ENCODE measurements at places on chromosomes 7 and 10.
A peak's percentile ranks its signal among the peaks of the same experiment; 100 is the strongest.

DNA sequence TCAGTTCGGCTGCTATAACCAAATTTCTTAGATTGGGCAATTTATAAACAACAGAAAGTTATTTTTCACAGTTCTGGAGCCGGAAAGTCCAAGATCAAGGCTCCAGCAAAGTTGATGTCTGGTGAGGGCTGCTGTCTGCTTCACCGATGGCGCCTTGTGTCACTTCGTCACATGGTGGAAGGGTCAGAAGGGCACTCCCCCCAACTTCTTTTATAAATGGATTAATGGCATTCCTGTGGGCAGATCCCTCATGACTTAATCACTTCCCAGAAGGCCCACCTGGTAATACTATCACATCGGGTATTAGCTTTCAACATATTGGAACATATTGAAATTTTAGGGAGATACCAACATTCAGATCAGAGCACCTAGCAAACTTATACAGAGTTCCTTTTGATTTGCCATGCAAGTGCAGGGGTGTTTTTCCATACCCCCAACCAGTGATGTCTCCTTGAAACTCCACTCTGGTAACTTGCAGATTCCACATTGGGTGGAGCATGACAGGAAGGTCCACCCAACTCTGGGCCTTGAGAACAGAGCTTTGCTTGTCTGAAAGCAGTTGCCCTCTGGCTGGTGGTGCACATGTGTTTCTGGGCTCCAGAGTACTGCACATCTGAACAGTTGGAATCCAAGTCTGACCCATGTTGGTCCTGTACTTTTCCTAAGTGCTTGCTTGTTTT lies 85.1 kb upstream of the KMT2E start:
- no peak for DNase-seq

GRCh38 chr7:33716581-33717477 lies 188.5 kb upstream of the BMPER start:
- peak; percentile 27 for DNase-seq

GRCh38 chr10:10007957-10008356 lies 1009.7 kb upstream of the CELF2 start:
- peak; percentile 84 for DNase-seq

GRCh38 chr10:17216217-17216900 lies 11.7 kb upstream of the VIM start:
- no peak for DNase-seq

DNA sequence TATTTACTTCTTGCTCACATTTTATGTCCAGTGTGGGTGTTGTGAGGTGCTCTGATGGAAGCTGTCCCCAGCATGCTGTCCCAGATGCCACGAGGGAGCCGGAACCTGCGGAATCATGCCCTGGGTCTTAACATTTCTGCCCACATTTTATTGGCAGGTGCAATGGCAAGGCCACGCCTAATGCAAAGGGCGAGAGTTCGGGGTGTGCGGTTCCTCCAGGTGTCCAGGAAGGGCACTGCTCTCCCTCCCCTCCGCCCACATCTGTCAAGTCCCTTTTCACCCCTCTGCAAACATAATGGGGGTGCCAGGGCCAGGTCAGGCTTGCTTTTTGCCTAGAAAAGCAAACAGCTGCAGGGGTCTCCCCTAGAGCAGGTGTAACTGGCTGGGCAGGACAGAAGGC lies 16.4 kb downstream of the PDAP1 start:
- no peak for DNase-seq

DNA sequence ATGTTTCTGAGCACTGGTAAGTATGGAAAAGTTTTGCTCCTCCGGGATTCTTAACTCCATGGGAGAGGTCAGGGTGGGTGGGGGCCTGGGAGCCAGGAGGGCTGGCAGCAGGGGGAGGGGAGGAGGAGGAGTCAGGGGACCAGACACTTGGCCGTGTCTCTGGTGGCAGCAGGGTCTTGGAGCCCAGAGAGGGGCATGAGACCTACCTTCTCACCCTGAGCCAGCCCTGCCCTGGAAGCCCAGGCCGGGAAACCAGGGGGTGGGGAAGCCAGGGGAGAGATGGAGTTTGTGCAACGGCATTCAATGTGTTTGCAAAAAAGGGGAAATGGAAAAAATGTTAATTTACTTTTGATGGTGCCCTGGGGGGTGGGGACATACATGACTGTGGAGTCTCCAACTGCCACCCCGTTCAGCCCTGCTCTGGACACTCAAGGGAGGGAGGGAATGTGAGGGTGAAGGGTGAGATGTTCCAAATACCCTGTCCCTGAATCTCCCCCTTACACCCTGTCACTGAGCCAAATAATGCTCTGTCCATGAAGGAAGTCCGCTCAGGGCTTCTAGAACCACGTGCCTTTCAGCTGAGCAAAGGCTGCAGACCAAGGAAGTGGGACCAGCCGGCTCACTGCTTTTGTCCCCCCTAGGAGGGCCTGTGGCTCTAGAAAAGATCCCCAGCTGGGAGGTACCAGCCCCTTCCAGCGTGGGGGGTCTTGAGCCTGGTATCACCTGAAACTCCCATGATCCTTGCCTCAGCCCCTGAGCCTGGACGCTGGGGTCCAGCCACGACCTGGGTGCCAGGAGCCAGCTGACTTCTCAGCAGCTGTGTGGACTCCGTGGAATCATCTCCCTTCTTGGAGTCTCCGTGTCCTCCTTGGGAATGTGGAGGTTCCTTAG lies 48.3 kb downstream of the TMEM270 start:
- DNase-seq: peak; percentile 28

DNA sequence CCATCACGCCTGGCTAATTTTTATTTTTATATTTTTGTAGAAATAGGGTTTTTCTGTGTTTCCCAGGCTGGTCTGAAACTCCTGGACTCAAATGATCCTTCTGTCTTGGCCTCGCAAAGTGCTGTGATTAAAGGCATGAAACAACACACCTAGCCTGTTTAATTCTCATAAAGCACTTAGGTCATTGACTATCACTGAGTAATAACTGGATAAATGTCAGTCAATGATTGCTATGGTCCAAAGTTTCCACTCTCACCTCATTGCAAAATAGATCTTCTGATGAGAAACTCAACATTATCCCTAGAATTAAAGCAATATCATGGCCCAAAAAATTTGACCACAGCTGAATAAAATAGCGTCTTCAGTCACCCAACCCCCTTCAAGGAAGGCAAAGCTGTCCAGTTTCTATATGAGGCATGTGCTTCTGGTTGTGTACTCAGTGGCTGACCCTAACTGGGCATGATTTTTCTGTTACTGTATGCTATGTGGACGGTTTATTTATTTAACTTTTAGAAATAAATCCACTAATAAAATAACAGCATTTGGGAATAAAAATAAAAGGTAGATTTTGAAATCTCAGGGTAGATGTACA lies 86.5 kb upstream of the LRRN3 start:
- DNase-seq: no peak

- no peak for DNase-seq
These were observed 16.3 kb upstream of the SH2B2 start for GRCh38 chr7:102270178-102270887.

DNA sequence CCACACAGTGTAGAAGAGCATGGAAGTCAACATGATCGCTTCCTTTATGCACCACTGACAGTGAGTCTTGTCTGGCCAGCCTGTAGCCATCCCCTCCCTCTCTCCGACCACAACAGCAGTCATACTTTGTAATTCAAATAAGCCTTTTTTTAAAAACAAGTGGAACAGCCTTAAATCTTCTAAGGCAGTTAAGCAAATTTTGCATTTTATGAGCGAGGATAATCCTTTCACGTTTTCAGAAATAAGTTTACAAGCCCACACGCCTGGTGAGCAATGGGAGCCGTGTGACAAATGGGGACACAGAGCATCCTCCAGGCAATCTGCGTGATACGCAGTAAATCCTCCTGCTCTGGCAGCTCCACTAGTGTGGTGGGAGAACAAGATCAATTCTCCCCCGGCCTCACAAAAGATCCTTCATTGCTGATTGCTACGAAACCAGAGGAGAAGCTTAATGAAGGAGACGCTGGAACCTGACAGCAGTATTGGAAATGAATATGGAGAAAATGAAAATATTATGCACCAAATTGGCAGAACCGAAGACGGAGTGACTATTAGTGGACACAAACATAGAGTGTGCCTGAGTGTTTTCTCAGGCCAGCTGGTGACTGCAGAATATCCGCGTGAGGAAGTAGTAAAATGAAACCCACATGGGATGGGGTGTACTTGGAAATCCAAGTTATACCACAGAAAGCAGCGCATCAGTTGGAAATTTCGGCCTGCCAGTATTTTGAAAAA lies 104.2 kb upstream of the CDCA7L start:
- no peak for DNase-seq

DNA sequence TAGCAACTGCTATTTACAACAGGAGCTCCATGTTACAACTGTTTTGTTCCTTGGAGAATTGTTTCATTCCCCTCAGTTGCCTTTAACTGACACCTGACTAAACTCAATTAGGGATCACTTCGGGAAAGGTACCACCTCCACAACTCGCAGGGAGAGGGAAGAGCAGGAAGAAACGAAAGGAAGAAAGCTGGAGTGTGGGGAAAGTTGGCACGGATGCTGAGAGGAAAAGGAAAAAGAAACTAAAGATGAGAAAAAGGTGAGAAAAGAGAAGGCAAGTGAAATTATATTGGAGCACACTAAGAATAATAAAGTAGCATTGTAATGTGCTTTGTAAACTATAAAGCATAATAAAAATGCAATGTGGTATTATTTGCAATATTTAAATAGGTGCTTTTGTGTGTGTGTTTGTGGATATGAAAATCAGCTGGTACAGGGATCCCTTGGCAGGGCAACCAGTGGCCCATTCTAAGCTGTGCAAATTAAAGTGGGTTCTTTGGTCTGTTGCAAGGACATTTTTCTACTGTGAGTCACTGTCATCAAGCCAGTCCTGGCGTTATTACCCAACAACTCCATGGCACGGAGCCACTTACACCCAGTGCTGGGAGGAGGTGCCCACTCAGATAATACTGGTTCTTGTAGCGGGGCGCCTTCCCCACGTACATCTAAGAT lies 45.9 kb downstream of the HIPK2 start:
- no peak for DNase-seq

GRCh38 chr10:114938856-114939193 lies 830 bp downstream of the TRUB1 start:
- no peak for DNase-seq

GRCh38 chr7:88278881-88279280 lies 27.8 kb downstream of the STEAP4 start:
- no peak for DNase-seq

GRCh38 chr10:44183667-44184632 lies 200.9 kb downstream of the CXCL12 start:
- DNase-seq: no peak

- DNase-seq: no peak
These were observed 46.6 kb downstream of the CLEC2L start for GRCh38 chr7:139570119-139570518.

DNA sequence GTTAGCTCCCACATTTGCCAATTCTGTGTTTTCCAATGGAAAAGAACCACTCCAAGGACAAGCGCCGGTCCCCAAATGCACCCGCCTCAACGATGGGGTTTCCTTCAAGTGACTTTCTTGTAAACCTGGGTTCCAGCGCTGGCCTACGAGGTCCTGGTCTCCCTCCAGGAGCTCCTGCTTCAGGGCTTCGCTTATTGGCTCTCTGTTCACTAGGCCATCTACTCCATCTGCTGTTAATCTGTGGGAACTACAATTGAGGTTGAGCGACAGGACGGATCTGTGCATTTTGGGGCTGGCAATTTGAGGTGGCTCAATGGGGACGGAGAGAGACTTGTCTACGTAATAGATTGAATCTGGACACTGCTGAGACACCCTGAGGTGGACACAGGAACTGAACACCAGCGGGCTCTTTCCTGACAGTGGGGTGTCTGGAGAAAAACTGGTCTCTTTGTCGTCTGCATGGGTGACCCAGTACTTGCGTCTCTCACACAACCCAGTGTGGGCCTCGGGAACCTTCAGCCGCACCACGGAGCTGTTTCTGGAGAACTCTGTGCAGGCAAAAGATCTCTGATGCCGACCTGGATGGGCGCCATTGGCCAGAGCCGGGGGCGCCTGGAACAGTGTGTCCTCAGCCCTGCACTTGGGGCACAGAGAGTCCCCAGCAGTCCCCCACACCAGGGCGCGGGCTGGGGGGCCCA lies 115.9 kb upstream of the ADAM12 start:
- DNase-seq: peak; percentile 29

All from OCI-LY7 (cell line).